ENCODE measurements at places on chromosomes 5 and 9.

DNA sequence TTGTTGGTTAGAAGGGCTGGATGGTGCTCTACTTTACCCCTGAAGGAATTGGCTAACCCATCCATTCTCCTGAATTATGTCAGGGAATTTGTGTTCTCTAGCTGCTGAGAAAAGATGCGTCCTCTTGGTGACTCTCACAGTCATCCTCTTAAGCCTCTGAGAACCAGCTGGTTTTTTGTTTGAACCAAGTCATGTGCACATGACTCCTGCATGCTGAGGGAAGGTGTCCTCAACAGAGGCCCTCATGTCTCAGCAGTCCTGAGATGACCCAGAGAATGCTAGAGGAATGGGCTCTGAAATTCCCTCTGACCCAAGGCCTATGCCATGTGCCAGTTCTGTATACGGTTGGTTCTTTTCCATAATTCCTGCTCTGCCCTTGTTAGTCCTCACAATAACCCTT is 10.4 kb upstream of the C5orf63 start:
- DNase-seq: no peak

DNA sequence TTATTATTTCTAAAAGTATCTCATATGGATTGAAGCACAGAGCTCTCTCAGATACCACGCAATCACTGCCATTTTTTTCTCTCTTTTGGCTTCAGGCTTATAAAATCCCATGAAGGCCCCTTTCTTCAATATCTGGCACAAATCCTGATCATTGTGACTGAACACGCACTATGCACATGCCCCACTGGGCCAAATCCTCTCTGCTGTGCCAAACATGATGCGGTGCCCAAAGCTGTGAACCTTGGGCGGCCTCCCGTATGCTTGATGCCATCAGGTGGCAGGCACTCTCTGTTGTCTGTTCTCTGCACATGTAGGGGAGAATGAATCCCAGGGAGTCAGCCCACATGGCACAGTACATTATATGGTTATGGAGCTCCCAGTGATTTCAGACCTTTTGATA is 375.0 kb upstream of the RGMB start:
- DNase-seq: no peak

- DNase-seq: no peak
These were observed 44.5 kb upstream of the SLC6A19 start for GRCh38 chr5:1156754-1157460.

GRCh38 chr5:151070449-151070848 is 10.4 kb downstream of the TNIP1 start:
- DNase-seq: no peak

DNA sequence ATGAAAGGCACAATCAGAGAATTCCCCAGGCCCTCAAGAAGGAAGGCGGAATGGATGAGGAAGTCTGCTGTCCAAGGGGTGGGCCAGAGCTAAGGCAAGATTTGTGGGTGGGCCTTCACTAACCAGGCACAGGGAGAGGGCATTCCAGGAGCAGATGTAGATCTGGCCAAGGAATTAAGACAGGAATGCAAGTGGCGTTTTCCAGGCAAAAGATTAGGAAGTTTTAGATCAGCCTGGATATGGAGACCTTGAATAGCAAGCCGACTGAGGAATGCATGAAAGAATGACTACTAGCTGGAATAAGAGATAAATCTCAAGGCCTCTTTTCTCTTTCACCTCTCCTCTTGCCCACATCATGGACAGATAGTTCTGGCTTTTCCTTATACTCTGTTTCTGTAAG is 68.5 kb downstream of the GHR start:
- no peak for DNase-seq

DNA sequence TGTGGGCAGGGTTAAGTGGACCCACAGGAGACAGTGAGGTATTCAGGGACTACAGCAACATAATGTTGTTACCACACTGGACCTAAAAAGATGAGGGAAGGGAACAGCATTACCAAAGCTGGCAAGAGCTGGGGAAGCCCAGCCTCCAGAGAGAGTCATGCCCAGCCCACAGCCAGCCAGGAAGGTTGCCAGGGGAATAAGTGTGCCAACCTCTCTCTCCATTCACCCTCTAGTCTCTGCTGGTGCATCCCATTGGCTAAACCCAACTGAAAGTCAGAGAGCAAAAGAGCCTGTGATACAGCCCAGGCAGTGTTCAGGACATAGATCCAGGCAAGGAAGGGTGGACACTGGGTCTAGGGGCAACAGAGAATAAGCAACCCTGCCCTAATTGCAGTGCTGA is 35.8 kb upstream of the AFAP1L1 start:
- DNase-seq: no peak

GRCh38 chr9:75488719-75489110 is 400.4 kb downstream of the OSTF1 start:
- no peak for DNase-seq

DNA sequence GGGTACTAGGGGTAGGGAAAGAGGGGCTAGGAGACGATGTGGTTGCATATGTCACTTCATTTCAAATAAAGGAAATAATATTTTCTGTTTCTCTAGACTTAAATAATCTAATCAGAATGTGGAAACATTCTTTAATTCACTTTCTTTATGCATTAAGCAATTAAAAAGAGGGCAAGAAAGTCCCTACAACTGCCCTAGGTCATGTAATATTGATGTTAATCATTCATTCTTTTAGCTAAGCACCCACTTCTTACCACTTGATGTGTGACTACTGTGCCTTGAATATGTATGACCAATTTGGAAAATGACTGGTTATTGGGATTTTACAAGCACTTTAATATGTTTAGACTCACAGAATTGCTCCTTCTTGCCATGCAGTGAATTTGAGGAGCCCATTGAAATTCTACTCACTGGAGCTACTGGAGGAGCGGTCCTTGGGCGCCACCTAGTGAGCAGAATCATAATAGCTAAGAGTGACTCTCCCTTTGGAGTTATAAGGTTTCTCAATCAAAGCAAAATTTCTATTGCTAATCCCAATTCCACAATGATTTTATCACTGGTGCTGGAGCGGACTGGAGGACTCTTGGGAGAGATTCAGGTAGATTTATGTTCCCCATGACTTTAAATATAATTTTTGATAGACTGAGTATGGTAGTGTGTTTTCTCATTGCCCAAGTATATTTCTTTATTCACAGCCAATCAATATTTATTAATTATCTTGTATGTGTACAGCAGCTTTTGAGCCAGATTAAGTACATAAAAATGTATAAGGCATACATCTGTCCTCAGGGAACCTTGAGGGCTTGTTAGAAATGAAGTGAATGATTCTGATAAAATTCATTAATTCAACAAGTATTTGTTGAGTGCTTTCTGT is 225.1 kb downstream of the ADGRV1 start:
- DNase-seq: peak; percentile 63

- no peak for DNase-seq
These were observed 17.5 kb downstream of the UBE2QL1 start for GRCh38 chr5:6465831-6466790.

GRCh38 chr5:172640822-172641358 is at the start of gene NEURL1B:
NEURL1B (plus strand) TSS chr5:172641263; CDS start chr5:172641407, 144 bp downstream.
- DNase-seq: peak; percentile 17

- DNase-seq: peak; percentile 71
These were observed 557 bp downstream of the PJA2 start for GRCh38 chr5:109408991-109409843.

DNA sequence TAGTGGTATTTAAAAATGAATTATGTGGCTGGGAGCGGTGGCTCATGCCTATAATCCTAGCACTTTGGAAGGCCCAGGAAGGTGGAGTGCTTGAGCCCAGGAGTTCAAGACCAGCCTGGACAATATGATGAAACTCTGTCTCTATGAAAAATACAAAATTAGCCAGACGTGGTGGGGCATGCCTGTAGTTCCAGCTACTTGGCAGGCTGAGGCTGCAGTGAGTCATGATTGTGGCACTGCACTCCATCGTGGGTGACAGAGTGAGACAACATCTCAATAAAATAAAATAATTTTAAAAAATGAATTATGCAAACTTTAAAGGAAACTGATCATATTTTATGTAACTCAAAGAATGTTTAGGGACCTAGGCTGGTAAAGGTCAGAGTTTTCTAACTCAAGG is 310.8 kb upstream of the DMRT1 start:
- DNase-seq: no peak

- no peak for DNase-seq
These were observed 59.7 kb downstream of the TENT4A start for GRCh38 chr5:6772886-6773285.

- DNase-seq: no peak
These were observed 476.8 kb upstream of the SMARCA2 start for GRCh38 chr9:1538301-1538700.

DNA sequence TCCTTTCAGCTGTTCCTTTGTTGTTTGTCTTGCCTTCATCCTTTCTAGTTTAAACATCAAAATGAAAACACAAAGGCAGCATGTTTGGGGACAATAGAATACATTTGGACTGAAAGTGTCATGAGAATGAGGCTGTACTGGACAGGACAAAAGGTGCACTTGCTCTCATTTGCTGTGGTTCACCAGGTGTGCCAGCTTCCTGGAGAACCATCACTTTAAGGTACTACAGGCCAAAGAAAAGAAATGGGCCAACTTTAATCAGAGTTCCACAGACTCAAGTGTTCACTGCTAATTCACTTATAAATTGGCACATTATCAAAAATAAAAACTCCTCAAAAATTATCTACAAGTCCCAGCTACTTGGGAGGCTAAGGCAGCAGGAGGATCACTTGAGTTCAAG is 53.8 kb downstream of the ABHD17B start:
- no peak for DNase-seq

- DNase-seq: no peak
These were observed 102.0 kb downstream of the CAVIN4 start for GRCh38 chr9:100679834-100680233.

GRCh38 chr5:173025651-173026050 is 30.5 kb upstream of the CREBRF start:
- DNase-seq: no peak

DNA sequence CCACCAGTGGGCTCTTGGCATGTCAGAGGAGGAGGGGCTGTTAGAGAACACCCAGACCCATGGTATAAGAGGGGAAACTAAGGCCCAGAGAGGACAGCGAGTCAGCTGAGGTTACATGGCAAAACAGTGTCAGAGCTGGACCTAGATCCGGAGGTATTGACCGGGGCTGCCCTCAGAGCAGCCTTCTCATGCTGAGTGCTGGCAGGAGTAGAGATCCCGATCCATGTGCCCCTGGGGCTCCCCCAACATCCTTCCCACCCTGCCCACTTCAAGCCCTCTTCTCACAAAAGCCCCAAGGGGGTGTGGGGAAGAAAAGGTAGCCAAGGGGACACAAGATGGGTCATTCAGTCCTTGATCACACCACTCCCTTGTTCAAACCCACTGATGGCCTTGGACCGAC is 19.9 kb downstream of the CSF1R start:
- DNase-seq: no peak

DNA sequence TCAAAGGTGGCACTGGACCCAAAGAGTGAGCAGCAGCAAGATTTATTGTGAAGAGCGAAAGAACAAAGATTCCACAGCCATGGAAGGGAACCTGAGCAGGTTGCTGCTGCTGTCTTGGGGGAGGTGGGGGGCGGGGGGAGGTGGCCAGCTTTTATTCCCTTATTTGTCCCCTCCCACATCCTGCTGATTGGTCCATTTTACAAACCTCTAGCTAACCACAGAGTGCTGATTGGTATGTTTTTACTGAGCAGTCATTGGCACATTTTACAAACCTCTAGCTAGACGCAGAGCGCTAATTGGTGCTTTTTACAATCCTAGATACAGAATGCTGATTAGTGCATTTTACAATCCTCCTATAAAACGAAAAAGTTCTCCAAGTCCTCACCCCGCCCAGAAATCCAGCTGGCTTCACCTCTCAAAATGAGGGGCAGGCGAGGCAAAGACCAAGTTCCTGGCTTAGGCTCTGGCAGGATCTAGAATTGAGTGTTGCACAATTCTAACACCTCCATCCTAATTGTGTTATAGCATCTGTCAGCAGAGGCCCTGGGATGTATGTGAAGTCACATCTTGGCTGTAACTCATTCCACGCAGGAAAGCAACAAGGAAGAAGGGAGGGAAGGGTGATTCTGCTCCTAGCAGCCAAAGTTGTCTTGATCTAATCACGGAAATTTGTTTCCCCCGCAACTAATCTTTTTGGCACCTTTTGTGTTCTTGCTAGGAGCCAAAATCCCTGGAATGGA is 34.3 kb downstream of the ROR2 start:
- no peak for DNase-seq

DNA sequence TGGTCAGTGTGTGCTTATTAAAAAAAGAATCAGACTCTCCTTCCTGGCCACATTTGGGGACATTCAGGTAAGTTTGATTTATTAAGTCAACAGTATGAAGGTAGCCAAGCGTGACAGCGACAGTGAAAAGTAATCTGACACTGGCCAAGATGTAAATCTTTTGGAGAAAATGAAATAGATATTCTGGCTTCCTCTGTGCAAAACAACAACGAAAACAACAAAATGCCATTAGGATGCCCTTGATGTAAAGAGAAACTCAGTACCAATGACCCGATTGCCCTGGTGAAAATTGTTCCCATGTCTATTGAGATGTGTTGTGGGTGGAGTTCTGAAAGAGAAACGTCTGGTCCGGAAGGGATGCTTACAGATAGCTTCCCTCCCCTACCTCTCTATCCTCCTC is 267.8 kb downstream of the MAT2B start:
- DNase-seq: no peak

DNA sequence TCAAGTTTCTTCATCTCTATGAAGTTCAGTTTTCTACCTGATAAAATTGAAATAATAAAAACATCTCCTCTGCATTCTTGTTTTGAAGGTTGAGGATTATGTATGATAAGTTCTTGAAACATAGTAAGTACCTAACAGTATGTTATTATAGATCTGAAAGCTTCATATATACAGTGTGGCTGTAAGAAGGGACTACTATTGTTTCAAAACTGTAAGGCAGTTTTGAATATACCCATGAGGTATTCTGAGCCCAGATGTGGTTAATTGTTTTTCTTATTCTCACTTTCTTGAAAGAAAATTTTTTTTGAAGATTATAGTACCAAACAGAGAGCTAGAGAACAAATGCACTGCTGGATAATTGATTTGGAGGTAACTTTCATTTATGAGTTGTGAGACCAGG is 383.2 kb downstream of the CHSY3 start:
- DNase-seq: no peak

- DNase-seq: no peak
These were observed 31.2 kb downstream of the FGF18 start for GRCh38 chr5:171450423-171451331.

- no peak for DNase-seq
These were observed 8.0 kb upstream of the REEP5 start for GRCh38 chr5:112930082-112930344.

GRCh38 chr5:147234825-147235635 is at the start of gene STK32A:
STK32A (plus strand) TSS chr5:147235026; CDS start chr5:147239635, 4,609 bp downstream.
- no peak for DNase-seq

- DNase-seq: no peak
These were observed 99.7 kb upstream of the KIF2A start for GRCh38 chr5:62206150-62206829.

- no peak for DNase-seq
These were observed 21.7 kb downstream of the GM2A start for GRCh38 chr5:151274666-151275065.

- DNase-seq: no peak
These were observed 1.9 kb downstream of the PTPN3 start for GRCh38 chr9:109496218-109496617.

GRCh38 chr5:51273021-51273420 is 110.2 kb upstream of the ISL1 start:
- DNase-seq: no peak
